ENCODE measurements at places on chromosomes 3 and 15.

DNA sequence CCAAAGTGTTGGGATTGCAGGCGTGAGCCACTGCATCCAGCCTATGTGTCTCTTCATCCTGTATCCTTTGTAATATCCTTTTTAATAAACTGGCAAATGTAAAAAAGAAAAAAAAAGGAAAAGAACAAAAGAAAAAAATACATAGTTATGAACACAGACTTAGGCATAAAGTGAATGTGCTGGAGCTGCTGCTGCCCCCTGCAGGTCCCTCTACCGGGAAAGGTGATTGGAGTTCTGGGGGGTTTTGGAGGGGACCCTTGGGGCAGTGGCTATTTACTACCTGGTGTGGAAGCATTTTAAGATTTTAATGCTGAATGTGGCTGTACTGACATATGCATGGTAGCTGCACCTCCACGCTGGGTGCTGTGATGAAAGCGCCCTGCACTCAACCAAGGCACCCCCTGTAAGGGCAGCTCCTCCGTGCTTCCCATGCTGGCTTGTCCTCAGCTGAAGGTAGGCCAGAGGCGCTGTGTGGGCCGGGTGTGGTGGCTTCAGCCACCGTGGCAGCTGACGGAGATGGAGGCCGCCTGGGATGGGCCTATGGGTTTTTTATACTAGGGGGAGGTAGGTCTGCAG is 49.9 kb downstream of the RPLP1 start:
- no peak for DNase-seq

DNA sequence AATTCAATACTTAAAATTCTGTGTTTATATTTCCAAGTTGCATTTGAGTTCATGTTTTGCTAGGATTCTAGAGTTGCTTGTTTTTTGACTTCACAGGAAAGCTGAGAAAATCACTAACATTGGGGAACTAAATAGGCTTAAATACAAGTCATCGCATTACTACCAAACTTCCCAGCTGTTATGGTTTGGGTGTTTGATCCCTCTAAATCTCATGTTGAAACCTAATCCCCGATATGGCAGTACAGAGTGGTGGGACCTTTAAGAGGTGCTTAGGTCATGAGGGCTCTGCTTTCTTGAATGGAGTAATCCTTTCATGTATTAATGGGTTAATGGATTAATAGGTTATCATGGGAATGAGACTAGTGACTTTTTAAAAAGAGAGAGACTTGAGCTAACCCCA is 77.2 kb upstream of the ARPP21 start:
- DNase-seq, result no peak

DNA sequence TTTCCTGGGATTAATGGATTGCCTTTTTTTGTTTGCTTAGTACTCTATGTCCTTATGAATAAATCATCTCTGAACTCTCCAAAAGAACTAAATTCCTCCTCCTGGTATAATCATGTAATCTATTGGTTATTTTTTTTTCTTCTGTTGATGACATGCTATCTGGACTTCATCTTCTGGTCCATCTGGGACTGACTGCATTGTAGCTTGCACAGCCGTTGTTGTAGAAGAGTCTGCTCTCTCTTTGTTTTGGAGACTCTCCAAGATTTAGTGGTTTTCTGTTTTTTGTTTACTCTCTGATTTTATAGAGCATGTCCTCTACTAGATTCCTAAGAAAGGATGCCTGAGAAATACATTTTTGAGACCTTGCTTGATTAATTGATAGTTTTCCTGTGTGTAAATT is 19.1 kb downstream of the IREB2 start:
- DNase-seq, result peak; percentile 86

GRCh38 chr3:81516042-81516441 is 245.4 kb downstream of the GBE1 start:
- no peak for DNase-seq

GRCh38 chr15:99438224-99438585 is 127.6 kb upstream of the MEF2A start:
- DNase-seq, result no peak

GRCh38 chr15:60006873-60007272 is 2.8 kb downstream of the FOXB1 start:
- no peak for DNase-seq

GRCh38 chr15:69410248-69410874 is 3.8 kb upstream of the KIF23 start:
- DNase-seq, result peak; percentile 29

DNA sequence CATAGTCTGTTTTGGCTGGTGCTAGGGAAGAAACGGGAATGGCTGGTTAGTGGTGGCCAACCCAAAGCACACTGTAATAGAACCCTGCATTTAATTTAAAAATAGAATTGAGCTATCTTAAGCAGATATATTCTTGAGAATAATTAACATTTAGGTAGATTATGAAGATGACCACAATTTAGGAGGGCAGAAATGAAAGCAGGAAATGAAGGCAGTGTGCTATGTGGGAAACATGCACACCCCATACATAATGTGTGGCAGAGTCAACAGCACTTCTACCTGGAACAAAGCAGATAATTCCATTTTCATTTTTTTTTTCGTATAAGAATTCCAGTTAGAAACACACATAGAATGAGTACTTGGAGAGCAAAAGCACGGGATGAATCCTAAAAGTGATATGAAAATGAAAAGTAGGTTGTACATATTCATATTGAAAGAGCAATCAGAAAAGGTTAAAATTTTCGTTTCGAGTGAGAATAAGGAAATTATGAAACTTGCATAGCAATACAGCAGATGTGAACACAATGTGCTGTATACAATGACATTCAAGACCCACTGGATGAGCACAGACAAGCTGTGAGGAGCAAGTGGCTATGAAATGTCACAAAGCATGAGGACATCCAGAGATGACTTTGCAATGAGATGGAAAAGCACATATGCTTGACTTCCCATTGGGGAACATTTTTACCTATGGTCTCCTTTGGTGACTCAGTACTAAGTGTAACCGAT is 102.6 kb downstream of the TFG start:
- no peak for DNase-seq

Data from AG10803 (cell line).